ENCODE measurements at places on chromosomes 5 and 9.

- no peak for DNase-seq
These were observed 656.5 kb upstream of the GRAMD2B start for GRCh38 chr5:125766706-125767105.

- DNase-seq = no peak
These were observed 10.4 kb downstream of the SPARC start for GRCh38 chr5:151676314-151676712.

GRCh38 chr9:89670801-89671434, 66.1 kb downstream of the GADD45G start:
- no peak for DNase-seq

DNA sequence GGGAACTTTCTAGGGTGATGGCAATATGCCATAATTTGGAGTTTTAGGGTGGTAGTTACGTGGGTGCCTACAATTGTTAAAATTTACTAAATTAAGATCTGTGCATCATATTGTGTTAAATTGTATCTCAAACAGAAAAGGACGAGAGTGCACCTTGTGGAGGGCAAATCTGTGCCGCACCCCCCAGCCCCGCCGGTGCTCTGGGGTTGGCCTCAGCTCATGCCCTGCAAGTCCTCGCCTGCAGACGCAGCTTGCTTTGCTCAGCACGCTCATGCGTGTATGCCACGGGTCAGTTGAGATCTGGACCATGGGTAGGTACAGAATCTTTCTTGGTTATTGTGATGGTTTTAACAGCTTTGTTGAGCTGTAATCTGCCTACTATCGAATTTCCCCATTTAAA, 33.7 kb upstream of the FCN1 start:
- no peak for DNase-seq

GRCh38 chr5:75058986-75059535, 6.7 kb upstream of the GCNT4 start:
- no peak for DNase-seq

Data from ELR (cell line).